ENCODE measurements at places on chromosomes 1 and 21.

- no peak for DNase-seq
Observed at GRCh38 chr1:9671377-9672140, 20.0 kb downstream of the PIK3CD start.

DNA sequence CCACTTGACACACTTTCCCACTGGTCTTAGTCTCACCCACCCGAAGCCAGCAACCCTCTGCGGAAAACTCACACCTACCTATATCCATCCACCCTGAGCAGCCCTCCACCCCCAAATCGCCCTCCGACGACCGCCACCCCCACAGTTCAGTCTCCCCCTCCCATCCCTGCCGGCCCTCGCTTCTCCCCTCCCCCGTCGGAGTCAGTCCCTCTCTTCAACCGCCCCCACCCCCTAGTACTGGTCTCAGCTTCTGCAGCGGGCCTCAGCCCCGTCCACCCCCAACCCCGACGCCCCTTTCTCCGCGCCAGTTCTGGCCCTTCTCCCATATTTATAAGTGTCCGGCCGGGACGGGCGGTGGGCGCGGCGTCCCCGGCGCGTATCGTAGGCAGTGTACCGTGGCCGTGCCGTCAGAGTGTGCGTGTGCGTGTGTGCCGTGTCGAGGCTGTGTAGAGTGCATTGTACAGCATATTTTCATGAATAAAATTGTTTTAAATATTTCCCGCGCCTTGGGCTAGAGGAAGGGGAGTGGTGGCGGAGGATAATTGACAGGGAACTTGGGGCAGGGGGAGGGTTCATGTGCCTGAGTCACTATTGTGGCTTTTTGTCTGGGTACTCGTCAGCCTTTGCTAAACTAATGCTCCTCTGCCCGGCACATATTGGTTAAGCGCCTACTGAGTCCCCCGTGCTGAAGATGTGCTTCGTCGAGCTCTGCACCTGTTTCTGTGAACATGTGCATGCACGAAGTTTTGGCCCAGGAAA is 22.0 kb downstream of the FOXO6 start:
- DNase-seq, result peak; percentile 48

DNA sequence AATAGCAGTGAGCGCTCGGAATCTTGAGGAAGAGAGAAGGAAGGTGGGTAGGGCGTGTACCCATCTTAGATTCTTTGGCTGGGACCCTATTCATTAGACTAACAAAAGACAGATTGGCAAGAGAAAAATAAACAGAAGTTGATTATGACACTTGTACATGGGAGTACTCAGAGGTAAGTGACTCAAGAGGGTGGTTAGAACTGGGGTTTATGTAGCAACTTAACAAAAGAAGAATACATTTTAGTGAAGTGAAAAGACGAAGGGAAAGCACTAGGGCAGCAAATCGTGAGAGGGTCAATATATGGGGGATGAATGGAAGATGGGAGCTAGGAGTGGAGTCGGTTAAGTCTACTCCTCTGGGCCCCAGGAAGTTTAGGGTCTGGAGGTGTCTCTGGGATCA is 25.8 kb upstream of the RCC2 start:
- DNase-seq, result no peak

- no peak for DNase-seq
Observed at GRCh38 chr1:98975113-98975512, 29.5 kb downstream of the PLPPR5 start.

DNA sequence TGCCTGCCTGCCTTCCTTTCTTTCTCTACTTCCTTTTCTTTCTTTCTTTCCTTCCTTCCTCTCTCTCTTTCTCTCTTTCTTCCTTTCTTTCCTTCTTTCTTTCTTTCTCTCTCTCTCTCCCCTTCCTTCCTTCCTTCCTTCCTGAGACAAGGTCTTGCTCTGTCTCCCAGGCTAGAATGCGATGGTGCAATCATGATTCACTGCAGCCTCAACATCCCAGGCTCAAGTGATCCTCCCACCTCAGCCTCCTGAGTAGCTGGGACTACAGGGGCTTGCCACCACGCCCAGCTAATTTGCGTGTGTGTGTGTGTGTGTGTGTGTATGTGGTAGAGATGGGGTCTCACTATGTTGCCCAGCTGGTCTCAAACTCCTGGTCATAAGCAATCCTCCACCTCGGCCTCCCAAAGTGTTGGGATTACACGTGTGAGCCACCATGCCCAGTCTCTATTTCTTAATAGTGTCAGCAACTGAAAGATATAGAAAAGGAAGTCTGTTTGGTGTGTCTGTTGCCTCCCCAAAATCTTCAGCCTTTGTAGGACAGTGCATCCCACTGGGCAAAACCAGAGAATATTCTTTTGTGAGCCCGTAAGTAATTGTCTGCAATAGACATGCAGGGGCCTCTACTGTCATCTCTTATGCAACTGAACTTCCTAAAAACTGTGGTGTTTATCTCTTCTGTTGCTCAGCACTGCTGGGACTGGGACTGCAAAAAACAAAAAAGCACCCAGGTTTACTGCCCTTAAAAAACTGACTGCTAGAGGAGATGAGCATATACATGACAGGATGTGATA is 20.9 kb upstream of the RAB4A start:
- DNase-seq, result no peak

- no peak for DNase-seq
Observed at GRCh38 chr1:244354810-244355278, 96.9 kb downstream of the ADSS2 start.

DNA sequence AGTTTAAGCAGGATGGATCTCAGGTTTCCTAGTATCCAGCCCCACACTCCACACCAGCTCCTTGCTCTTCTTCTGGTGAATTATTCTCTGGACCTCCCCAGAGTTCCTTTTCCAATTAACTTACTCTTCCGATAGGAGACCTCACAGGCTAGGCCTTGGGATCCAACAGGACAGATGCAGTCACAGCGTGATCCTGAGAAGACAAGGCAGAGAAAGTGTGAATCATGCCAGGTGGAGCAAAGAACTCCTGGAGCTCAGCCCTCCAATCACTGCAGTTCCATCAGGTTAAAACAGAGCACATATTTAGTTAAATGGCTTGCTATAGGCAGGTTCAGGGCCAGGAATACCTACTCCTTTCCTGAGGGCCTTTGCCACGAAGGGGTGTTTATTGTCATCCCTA is 34.1 kb downstream of the C8B start:
- no peak for DNase-seq

DNA sequence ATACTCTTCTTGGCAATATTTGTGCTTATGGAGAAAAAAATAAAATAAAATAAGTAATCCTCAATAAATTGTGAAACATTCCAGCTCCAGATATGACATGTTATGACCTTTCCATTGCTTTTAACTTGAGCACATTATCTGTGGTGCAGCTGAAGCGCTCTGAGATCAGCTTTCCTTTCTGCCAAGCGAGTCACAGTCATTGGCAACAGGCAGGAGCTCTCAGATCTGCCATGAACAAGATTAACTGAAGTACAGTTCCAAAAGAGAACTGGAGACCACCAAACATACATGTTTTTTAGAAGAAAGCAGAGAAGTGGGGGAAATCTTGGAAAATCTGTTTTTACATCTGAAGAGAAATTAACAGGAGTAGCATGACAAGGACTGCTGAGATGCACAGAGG is 89.2 kb upstream of the DSCAM start:
- no peak for DNase-seq

DNA sequence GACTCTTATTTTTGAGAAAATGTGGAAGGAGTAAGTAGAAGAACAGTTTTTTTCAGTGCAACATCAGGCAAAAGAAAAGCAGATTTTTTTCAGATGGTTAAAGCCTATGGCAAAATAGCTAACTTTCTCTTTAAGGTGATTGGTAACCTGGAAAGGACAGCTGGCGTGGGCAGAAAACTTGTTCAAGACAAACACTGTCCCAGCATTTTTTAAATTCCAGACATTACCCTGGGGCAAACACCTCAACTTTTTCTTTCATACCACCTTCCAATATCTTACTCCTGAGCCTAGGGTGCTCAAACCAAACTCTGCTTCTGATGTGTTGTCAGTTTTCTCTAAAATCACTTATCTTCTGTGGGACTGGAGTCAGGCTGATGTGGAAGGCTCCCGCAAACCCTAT is 2.7 kb upstream of the LEPR start:
- no peak for DNase-seq

- no peak for DNase-seq
Observed at GRCh38 chr21:46667741-46668380, 32.4 kb downstream of the PRMT2 start.

DNA sequence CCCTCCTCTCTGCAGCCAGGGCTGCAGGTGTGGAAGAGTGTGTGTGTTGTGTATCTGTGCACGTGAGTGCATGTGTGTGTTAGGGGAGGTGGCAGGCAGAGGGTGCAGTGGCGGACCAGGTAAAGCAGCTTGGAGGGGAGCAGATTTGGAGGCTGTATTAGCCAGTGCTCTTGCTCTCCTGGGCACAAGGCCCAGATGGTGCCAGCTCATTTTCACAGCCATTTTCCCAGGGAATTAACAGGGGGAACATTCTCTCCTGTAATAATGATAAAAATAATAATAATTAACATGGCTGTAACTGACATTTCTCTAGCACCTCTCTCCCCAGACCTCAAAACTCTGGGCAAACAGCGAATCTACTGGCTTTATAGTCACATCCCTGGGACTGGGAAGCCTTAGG is 43.6 kb downstream of the LRRN2 start:
- DNase-seq, result no peak

- no peak for DNase-seq
Observed at GRCh38 chr1:39110882-39111281, 84.7 kb downstream of the NDUFS5 start.

- DNase-seq, result no peak
Observed at GRCh38 chr1:233607252-233608119, 6.4 kb upstream of the KCNK1 start.

Measured in activated CD4-positive, alpha-beta T cell treated with anti-CD3 and anti-CD28 coated beads for 4 hours (primary cell).